ENCODE measurements at places on chromosomes 1 and 21. TPM values are rescaled to one million over a fixed set of nuclear protein-coding genes. Genes with fewer than 3 reads are reported as not detected.
A peak's percentile ranks its signal among the peaks of the same experiment; 100 is the strongest.

DNA sequence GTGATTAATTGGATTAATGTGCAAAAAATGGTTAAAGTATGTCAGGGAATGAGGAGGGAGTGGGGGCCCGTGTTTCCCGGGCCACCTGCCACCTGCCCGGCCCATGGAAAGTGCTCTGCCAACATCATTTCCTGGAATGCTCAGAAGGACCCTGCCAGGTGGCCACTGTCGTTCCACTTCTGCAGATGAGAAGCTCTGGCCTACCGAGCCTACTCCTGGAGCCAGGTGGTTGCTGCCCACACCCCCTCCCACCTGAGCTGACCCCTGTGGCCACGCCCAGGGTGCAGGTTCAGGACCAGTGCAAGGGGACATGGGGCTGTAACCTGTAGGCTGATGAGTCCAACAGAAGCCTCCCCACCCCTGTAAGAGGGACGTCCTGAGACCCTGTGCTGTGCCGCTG, 99.7 kb downstream of the PRDM16 start:
- no peak for DNase-seq

DNA sequence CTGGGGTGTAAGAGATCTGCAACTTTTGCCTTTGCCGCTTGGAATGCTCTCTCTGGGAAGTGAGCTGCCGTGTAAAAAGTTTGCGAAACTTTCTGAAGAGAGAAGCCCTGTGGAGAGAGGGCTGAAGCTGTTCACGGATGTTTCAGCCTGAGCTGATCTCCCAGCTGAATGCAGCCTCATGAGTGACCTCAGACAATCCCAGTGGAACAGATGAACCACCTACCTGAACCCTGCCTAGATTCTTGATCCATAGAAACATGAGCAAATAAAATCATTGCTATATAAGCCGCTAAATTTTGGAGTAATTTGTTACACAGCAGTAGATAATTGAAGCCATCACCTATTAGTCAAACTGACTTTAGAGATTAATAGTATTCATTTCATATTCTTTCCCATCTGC, 4.4 kb upstream of the ALG6 start:
- DNase-seq, result no peak

DNA sequence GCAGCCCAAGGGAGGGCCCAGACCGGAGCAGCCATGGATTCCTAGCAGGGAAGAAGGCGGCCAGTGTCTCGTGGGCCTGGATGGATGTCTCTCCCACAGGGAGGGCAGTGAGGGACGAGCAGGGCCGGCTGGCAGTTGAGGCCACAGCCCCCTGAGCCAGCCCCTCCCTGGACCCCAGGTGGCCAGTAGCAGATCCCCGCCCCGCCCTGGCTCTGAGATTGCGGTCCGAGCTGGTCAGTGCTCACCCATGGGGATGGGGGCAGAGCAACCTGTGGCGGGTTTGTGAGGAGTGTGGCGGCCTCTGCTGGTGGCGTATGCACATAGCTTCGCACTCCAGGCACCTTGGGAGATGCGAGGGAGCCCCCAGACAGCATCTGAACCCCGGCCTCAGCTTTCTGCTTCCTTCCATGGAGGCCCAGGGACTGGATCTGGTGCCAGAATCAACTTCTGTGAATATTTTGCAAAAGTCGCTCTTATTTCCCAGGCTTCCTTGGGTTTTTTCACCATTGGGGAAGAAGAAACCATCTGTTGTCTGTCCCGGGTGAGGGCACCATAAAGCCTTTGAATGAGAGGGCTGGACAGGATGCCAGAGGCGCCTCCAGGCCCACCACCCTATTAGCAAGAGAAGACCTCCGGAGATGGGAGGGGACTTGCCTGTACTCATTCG, 8.4 kb upstream of the KCNN3 start:
- DNase-seq, result peak; percentile 12

TBX15 gene
- total RNA-seq, result 0.21 TPM

MCOLN3 gene
- 11.6 TPM for total RNA-seq

All from kidney epithelial cell (primary cell).